Heart left ventricle (tissue), 16 donors: ENCODE measurements at places on chromosomes 11 and 22. TPM values are rescaled to one million over a fixed set of nuclear protein-coding genes. Genes with fewer than 3 reads are reported as not detected.

The LRRN4CL gene
- 1.9 TPM for polyA plus RNA-seq

The LINC01488 gene
- polyA plus RNA-seq: not detected

The MRPL11 gene
- 48.9 TPM for polyA plus RNA-seq

The GNAZ gene
- polyA plus RNA-seq: 1.9 TPM

The ANGPTL5 gene
- polyA plus RNA-seq: 0.76 TPM

The NPAS4 gene
- polyA plus RNA-seq: not detected

The NUP98 gene
- 13.2 TPM for polyA plus RNA-seq

The OR52E4 gene
- not detected for polyA plus RNA-seq

The MMP8 gene
- polyA plus RNA-seq: not detected

The MYOD1 gene
- polyA plus RNA-seq: not detected

The MN1 gene
- polyA plus RNA-seq: 3.9 TPM

The LDLRAD3 gene
- 4.1 TPM for polyA plus RNA-seq

The PGA5 gene
- 0.27 TPM for polyA plus RNA-seq

DNA sequence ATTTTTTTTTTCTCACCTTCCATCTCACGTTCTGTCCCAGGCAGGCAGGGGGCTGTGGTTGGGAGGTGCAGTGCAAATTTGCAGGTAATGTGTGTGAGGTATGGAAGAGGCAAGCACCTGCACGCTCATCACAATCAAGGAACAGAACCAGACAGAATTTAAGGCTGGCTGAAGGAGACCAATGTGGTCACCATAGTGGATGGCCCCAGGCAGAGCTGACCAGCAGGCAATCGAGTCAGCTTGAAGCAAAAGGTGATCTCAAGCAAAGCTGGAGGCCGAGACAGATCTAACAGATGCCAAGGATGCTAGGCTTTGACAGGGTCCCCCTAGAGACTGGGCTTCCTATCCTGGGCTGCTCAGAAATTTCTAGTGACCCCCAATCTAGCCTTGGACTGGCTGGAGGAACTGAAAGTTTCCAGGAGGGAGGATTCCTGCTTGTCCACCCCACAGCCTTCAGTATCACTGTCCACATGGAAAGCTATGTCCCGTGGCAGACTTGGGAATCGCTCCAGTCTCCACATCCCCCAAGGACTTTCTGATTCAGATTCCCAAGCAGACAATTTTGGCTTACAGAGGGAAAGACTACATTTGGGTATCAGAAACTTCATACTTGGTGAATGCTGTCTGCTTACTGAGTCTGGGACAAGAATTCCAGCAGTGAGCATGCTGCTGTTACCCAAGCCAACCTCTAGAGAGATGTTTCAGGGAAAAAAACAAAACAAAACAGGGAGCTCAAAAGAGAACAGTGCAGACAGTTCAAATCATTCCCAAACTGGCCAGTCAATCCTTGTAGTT is 9.0 kb upstream of the MICAL3 start:
- DNase-seq: no peak

GRCh38 chr22:29840498-29840897 is 2.4 kb upstream of the ASCC2 start:
- DNase-seq: no peak

DNA sequence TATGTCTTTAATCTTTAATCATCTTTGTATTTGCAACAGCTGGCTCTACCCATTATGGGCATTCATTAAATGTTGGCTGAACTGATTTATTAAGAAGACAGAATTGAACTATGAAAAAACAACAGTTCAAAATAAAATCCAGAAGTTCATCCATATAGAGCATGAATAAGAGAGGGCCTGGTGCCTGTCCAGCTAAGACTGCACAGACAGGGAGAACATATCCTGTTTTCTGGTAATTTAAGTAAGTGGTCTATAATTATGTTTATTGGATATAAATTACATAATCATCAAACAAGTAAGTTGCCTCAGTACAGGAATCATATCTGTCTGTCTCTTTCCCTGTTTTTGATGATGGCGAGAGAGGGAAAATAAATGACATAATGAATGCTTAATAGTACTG is 137.2 kb downstream of the RBFOX2 start:
- DNase-seq: no peak

DNA sequence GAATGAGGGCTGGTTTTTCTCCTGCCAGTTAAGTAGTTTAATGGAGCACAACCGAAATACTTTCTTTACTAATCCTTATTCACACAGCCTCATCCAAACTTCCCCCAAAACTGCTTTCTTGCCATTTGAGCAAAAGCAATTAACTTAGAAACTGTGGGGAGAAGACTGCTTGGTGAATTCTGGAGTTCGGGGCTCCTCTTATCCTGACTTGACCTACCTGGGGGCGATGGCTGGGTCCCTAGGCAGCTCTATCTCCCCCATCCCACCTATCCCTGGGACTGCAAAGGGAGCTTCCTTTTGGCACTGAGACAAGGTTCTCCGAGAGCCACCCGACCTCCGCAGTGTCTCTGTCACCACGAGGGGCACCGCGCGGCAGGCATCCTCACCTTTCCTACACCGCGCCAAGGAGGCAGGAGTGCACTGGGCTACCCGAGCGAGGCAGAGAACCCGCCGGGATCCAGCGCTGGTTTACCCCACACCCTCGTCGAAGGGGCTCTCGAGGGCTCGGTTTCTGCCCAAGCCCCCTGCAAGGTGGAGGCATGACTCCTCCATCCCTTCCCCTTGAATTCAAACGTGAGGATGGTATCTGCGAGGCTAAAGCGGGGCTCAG is 759 bp downstream of the DESI1 start:
- peak; percentile 49 for DNase-seq

DNA sequence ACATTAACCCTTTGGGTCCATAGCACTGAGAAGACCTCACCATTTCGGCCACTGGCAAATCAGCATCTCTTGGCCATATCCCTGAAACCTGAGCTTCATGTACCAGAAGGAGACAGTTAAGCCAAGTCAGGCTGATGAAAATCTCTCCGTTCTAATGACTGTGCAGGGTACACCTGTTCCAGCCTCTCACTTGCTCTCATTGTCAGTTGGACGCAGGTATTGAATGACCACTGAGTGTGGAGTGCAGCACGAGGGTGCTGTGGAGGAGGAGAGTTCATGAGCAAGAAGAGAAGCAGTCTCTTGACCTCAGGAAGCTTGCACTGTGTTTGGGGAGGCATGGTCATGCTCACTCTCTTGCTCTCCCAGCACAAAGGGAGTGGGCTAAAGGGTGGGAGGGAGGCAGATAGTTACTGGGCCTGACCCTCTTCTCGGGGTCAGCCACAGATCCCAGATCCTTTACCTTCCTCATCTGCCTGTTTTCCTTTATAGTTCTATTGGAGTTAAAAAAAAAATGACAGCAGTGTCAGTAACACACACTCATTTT is 65.2 kb downstream of the ZBTB16 start:
- DNase-seq: no peak

DNA sequence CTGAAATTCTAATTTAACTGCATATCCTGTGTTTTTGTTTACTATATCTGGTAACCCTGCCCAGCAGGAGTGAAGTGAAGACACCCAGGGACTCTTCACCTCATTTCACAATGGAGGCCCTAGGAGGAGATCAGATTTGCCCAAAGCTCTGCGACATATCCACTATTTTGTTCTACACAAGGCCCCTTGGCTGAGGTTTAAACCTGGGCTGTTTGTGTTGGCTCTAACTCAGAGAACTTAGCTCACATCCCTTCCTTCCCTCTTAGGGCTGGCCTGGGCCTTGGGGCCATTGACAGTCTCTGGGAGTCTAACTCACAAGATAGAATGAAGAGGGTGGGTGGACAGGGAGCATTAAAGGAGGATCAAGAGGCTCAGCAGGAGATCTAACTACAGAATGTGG is 8.2 kb upstream of the PLA2G3 start:
- DNase-seq: no peak

DNA sequence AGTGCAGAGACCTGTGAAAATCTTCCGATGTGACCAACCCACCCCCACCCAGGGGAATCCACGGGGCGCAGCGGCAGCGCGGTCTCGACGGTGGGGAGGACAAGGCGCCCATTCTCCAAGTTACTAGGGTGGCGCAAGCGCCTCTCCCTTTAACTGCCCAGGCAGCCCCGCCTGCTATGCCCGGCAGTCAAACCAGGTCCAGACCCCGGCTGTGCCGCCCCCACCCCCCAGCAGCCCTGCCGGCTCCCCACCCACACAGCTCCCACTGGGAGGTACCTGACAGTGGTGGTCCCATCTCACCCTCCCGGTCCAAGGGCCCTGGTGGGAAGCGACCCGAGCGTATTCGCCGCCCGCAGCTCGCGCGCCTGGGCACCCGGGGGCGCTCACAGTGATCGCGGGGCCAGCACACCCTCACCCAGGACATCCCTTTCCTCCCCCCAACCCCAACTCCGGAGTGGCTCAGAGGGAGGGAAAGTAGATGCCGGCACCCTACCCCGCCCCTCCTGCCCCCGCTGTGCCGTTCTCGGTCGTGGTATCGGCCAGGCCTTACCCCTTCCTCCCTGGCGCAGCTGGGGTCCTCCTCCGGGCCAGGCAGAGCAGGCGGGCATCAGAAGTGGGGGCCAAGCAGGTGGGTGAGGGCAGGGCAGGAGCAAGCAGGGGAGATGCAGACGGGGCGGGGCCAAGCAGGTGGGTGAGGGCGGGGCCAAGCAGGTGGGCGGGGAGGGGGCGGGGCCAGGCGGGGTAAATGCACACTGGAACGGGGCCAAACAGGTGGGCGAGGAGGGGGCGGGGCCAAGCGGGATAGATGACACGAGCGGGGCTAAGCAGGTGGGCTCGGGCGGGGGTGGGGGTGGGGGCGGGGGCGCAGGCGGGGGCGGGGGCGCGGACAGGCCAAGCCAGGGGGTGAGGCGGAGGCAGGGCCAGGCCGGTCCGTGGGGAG is at the start of gene TRPM5:
TSS of gene TRPM5 (minus strand) at position 634 of the 940 bp plus-strand sequence. CDS start 21,478 bp downstream, outside the sequence.
- DNase-seq: no peak

- DNase-seq: peak; percentile 26
These were observed 13.5 kb upstream of the ADORA2A start for GRCh38 chr22:24413736-24414385.

GRCh38 chr11:119091178-119091577 is 6.5 kb downstream of the HMBS start:
- DNase-seq: no peak

DNA sequence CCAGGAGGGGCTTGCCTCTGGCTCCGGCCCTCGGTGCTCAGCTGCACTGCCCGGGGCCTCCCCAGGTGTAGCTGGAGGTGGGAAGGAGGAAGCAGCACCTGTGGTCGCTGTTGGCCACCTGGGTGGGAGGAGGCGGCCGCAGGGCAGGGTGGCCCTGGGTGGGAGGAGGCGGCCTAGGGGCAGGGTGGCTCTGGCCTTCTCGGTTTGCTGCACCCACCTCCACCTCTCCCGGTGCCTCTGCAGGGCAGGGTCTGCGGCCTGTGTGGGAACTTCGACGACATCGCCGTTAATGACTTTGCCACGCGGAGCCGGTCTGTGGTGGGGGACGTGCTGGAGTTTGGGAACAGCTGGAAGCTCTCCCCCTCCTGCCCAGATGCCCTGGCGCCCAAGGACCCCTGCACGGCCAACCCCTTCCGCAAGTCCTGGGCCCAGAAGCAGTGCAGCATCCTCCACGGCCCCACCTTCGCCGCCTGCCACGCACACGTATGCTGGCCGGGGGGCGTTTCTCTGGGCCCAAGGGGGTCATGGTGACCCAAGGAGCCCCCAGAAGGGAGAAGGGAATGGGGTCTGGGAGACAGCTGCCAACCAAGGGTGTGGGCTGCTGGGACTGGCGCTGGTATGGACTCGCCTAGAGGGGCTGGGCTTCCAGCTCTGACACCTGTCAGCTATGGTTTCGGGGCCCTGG is 20.6 kb downstream of the MUC5AC start:
- DNase-seq: no peak

DNA sequence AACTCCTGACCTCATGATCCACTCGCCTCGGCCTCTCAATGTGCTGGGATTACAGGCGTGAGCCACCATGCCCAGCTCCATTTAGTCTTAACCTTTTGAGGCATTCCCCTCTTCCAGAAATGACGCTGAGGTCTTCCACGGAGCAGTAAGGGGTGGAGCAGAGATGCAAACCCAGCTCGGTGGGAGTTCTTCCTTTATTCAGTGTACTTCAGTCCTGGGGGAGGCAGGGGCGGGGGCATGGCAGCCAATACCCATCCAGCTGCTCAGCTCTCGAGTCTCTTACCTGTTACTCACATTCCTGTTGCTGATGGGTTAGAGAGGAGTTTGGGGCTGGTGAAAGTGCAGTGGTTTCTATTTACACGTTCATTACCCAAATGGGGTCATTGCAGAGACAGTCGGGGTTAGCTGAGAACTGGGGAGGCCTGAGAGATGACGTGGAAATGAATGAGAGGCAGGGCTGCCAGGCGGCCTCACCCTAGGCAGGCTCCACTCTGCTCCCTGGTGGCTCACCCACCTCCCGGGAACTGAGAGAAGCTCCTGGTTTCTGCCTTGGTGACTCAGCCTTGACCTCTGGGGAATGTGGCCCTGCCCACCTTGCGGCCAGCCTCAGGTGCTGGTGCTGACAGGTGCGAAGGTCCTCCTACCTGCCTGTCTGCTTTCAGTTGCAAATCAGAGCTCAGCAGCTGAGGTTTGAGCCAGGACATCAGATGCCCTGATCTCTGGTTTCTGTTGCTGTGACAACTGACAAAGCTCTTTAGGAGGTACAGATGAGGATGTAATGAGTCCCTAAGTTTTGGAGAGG is 13.4 kb upstream of the ST14 start:
- DNase-seq: peak; percentile 31

DNA sequence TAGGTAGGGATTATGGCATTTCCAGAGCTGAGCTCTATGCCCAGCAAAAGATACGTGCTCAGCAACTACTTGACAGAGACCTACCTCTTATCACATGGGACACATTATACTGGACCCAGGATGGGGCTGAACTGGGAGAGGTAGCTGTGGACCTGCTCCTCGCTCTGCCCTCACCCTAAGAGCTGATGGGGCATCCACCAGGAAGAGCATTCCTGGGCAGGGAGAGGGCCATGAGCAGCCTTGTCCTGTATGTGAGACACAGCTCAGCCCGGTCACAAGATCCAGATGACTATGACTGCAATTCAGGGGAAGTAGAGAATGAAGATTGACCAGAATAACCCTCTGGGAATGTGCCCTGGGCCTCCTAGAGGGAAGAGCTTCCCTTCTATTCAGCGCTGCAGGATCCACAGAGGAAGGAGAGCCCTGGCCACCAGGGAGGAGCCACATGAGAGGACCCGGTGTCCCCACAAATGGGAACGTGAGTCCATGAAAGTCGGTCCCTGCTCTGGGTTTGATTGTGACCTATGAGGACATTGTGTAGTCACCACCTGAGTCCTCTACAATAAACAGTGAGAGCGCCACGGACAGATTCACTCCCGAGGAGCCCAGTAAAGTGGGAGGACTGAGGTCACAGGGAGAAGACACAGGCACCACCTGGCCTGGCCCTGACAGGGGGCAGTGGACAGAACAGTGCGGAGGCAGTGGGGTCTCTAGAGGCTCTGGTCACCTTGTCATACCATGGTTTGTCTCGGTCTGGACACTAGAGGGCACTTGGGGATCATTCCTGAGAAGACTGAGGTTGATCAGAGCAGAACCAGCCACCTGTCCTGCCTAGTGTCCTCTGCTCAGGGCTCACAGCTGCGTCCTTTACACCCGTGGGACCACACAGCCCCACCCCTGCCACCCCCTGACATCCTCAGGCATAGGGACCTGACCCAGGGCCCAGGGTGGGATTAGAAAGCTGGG is 99.5 kb downstream of the ZNF280B start:
- peak; percentile 24 for DNase-seq

DNA sequence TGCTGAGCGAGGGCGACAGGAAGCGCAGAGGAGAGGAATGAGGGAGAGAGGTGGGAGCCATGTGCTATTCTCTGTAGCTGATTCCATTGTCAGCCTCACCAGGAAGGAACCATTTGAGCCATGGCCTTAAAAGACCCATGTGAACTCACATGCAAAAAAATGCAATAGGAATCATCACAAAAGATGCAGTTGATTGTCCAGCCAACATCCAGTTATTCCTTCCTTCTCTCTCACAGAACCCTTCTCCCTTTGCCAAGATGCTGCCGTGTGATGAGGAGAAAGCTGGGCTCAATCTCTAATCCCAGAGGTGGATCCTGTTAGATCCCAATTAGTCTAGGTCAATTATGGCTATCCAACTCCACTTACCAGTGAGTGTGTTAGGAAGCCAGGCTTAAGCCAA is 58.2 kb upstream of the RRAS2 start:
- DNase-seq: no peak
